ENCODE measurements at places on chromosomes 6 and 20.
A peak's percentile ranks its signal among the peaks of the same experiment; 100 is the strongest.

DNA sequence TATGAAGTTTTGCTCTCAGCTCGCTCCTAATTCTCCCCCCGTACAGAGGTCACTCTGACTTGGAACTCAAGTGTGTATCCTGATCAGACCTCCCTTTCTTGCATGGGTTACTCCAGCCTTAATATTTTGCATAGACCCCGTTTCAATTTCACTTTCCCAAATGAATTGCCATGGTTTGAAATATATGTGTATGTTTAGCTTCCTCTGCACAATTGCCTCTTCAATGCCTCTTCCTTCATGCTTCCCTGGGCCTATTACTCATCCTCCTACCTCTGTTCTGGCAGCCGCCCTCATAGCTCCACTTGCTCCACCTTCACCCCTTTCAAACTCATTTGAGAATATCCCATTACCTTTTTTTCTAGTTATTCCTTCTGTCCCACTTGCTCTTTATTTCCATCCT, 90.0 kb upstream of the SAMD5 start:
- no peak for DNase-seq

DNA sequence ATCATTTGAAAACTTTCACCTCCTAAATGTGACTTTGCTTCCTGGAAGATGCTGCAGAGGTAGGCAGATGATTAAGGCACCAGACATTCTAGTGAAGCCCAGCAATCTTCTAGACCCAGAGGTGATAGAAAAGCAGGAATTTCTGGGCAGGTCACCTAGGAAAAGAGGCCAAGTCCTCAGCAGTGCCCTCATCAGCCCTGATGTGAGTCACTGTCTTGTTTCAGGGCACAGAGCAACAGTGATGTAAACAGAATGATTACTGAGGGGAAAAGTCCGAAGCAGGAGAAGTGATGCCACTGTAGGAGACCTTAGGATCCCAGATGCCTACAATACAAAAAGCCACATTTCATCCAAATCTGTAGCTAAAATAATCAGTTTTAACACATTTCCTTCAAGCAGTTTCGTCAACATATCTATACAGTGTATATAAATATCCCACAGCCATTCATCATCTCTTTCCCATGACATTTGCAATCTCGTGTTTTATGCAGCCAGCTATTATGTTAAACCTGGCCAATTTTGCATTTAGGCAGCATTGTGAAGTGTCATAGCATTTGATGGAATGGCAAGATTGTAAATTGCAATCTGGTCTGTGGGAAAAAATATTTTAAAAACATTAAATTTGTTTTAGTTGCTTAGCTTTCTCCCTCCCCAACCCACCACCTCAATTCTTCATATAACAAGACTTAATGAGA, 401.2 kb upstream of the RNF217 start:
- no peak for DNase-seq

GRCh38 chr6:106125925-106126435, 39.8 kb downstream of the PRDM1 start:
- no peak for DNase-seq

DNA sequence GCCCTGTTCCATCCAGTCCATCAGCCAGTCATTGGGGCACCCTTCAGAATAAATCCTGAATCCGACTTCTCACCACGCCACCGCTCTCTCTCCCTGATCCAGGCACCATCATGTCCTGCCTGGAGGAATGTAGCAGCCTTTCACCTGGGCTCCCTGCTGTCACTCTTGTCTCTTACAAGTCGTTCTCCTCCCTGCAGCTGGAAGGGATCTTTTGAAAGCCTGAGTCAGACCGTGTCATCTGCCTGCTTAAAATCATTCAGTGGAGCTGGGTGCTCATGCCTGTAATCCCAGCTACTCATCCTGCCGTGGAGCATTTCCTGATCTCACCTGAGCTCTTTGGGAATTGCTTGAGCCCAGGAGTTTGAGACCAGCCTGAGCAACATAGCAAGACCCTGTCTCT, 19.2 kb upstream of the KCNG1 start:
- no peak for DNase-seq

DNA sequence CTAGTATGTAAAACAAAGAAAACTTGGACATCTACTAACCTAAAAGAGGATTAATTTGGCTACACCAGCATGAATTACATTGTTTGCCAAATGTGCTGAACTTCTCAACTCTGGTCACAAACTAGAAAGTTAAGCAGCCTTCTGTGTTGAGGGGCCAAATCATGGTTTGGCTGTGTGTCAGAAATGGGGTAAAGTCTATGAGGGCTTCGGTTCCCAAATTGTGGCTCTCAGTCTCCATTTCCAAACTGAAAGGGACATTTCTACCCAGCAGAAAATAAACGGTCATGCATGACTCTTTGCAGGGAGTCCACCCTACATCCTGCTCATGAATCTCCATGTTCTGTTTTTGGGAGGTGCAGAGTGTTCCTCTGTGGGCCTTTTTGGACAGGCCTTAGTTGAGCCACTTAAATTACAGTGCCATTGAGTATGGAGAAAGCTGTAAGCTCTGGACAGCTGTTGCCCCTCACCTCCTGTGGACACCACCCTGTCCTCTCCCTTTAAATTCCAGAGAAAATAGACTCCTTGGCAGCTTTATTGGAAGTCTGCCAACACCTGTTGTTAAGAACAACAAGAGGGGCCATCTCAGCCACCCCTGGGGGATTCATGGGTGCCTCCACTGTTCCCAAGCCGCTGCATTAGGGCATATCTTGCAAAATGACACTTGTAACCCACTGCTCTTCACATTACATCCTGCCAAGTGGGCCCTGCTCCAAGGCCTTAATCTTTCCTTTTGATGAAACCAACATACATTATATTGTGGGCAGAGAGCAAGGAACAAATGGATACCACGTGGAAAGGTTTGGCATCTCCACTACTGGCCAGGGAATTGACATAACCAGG, 27.5 kb upstream of the SNRPC start:
- no peak for DNase-seq

- DNase-seq, result no peak
Measured at GRCh38 chr20:36924167-36925045, 27.1 kb downstream of the SAMHD1 start.

GRCh38 chr6:134723081-134723871, 226.6 kb downstream of the ALDH8A1 start:
- DNase-seq, result peak; percentile 39

DNA sequence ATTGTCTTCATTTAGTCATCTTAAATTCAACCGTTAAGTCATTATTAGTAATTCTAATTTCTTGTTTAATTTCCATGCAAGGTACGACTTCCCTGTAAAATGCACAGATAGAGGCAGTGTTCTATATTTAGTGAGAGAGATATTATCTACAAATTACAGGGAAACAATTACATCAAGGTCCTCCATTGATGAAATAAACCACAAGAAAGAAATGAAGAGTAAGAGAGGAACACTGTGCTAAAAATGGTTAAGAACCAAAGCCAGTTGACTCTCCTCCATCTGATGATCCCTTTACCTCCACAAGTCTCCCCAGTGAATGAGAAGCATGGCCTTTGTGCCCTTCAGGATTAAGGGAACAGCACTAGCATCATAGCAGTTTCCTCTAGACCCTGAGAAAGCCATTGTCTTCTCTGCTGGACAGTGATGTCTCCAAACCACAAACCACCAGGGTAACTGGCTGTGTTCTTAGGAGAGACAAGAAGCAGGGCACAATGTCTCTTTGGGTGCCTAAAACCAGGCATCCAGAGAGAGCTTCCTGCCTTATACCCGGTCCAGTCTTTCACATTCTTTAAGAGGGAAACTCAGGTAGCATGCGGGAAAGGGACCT, 38.1 kb downstream of the IRF4 start:
- no peak for DNase-seq

DNA sequence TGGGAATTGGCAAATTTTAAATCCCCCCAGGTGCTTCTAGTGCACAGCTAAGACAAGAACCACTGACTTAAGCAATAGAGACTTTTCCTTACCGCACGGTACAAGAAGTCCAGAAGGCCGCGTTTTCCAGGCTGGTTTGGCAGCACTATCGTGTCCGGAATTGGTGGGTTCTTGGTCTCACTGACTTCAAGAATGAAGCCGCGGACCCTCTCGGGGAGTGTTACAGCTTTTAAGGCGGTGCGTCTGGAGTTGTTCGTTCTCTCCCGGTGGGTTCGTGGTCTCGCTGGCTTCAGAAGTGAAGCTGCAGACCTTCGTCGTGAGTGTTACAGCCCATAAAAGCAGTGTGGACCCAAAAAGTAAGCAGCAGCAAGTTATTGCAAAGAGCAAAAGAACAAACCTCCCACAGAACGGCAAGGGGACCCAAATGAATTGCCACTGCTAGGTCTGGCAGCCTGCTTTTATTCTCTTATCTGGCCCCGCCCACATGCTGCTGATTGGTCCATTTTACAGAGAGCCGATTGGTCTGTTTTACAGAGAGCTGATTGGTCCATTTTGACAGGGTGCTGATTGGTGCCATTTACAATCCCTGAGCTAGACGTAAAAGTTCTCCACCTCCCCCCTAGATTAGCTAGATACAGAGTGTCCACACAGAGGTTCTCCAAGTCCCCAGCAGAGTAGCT, 264.5 kb downstream of the PREX1 start:
- no peak for DNase-seq

- DNase-seq, result no peak
Measured at GRCh38 chr6:10413850-10414738, 780 bp downstream of the TFAP2A start.

DNA sequence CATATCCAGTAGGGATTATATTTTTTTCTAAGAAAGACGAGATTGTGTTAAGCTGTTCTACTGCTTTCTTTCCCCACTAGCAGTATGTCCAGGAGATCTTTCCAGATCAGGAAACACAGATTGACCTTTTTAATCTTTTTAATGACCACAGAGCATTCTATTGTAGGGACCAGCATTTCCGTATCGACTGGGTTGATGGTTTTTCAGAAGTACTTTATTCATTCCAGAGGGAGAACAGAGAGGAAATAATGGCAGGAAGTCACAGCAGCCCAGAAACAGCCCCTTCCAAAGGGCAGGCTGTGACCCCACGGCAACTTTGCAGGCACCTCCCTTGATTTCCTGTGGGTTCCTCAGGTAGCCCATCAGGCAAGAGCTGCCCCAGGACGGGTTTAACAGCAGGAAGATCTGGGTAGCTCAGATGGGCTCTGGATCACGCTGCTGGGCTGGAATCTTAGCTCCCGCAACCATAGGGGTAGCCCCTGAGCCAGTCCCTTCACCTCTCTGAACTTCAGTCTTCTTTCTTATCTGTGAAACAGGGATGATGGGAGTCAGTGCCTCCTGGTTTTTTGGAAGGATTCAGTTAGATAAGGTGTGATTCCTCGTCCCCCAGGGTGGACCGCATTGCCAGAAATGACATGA, 23.8 kb upstream of the CHMP4B start:
- DNase-seq, result no peak

DNA sequence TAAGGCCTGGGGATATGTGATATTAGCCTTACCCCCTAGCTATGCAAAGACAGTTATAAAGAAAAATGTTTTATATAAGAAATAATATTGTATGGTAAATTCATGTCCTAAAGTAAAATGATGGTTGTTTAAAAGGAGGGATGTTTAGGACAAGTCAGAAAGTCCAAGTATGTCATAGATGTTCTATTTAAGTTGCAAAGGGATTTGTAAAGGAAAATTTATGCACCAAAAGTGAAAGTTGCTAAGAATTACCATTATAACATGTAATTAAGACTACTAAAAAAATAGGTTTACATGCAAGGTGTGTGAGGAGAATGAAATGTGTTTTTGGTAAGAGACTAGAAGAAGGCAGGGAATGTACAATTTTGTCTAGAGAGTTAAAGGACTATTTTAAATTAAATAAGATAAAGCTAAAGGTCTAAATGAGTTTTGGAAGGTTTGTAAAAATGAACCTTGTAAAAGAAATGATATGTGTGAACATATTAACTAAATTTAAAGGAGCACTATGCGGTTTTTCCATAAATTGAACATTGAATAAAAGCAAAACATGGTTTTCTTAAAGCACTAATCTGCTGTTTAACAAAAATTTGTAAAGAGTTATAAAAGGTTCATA, 22.7 kb upstream of the GOPC start:
- no peak for DNase-seq

- DNase-seq, result no peak
Measured at GRCh38 chr20:25525295-25525694, 60.0 kb downstream of the NINL start.

DNA sequence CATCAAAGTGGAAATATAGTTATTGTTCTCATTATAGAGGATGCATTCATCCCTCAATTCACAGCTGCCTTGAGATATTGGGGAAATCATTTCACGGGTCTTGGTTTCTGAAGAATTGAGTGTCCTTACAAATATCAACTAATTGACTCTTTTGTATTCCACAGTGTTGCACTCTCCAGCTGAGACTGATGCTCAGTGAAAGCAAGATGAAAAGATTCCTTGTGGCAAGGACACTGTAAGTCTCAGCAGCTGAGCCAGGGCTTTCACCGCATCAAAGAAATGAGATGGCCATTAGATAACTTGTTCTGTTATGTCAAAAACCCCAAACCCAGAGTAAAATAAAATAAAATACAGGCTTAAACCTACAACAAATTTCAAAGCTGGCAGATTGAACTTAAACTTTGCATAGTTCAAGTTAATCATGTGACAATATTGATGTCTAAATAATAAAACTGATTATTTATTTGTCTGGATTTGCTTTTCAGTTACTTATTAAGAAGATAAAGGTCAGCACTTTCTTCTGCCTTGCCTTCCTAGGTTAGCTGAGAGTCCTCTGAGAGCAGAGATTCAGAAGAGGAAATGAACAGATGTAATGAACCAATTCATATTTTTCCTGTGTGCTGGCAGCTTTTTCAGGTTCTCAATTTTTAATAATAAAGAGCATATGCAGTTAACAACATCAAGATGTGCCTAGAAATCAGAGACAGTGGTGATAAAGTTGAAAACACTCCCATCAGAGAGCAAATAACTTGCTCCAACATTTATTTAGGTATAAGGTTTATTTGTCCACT, 82.4 kb upstream of the SMLR1 start:
- no peak for DNase-seq

- no peak for DNase-seq
Measured at GRCh38 chr6:25100288-25100687, 164.5 kb upstream of the RIPOR2 start.

GRCh38 chr20:17533396-17533795, 2.2 kb upstream of the BFSP1 start:
- DNase-seq, result peak; percentile 56

DNA sequence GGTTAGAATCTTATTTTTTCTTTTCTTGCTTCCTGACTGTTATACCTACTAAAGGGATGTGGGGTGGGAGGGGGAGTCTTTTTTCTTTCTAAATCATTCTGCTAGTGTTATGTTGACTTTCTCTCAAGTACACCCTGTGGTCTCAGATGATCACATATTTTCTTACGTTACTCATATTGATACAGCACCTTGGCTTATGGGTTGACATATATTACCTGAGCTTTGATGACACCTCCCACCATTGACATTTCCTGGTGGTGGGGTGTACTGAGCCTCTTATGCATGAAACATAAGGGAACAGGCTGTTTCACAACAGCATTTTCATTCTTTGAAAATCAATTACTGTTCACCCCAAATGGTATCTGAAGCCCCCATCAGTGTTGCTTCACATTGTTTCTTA, 169.8 kb downstream of the MMS22L start:
- DNase-seq, result no peak

Measured in HEK293T (cell line).